ENCODE measurements at places on chromosomes 3 and 15.

DNA sequence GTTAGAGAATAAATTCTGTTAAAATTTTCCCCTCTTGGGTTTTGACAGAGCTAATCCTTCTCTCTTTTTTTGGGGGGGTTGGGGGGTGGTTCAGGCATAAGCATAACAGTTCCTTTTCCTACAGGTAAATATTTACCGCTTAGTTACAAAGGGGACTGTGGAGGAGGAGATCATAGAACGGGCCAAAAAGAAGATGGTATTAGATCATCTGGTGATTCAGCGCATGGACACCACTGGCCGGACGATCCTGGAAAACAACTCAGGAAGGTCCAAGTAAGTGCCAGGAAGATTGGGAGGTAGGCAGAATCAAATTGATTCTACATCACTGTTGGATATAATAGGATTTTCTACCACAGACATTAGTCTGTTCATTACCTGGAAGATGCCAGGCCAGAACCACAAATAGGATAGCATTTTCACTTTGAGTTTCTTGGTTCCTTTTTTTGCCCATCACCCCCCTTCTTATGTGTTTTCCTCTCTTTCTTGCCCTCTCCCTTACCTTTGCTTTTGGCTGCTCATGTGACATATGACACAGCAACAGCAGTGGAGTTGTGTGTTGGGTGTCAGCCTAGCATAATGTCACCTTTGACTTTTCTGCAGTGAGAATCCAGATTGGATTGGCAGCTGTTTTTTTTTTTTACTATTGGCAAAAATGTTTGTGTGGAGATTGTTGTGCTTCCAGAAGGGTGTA is 79.0 kb downstream of the CHD2 start:
- no peak for DNase-seq

DNA sequence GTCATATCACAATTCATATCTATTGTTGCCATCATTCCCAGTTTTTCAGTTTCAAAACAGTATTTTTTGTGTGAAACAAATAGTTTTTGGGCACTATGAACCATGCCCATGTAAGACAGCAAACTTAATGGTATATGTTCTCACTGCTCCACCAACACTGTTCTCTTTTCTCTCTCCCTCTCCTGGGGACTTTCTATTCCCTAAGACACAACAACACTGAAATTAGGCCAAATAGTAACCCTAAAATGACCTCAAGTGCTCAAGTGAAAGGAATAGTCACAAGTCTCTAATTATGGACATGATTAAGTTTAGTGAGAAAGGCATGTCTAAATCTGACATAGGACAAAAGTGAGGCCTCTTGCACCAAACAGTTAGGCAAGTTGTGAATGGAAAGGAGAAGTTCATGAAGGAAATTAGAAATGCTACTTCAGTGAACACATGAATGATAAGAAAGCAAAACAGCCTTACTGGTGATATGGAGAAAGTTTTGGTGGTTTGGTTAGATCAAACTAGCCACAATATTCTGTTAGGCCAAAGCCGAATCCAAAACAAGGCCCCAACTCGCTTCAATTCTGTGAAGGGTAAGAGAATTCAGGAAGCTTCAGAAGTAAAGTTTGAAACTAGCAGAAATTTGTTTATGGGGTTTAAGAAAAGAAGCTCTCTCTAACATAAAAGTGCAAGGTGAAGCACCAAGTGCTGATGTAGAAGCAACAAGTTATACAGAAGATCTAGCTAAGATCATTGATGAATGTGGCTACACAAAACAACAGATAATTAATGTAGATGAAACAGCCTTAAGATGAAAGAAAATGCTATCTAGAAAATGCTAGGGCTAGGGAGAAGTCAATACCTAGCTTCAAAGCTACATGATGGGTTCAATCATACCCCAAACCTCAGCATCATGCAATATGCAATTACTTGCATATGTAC is 104.2 kb downstream of the CBLB start:
- DNase-seq, result no peak

DNA sequence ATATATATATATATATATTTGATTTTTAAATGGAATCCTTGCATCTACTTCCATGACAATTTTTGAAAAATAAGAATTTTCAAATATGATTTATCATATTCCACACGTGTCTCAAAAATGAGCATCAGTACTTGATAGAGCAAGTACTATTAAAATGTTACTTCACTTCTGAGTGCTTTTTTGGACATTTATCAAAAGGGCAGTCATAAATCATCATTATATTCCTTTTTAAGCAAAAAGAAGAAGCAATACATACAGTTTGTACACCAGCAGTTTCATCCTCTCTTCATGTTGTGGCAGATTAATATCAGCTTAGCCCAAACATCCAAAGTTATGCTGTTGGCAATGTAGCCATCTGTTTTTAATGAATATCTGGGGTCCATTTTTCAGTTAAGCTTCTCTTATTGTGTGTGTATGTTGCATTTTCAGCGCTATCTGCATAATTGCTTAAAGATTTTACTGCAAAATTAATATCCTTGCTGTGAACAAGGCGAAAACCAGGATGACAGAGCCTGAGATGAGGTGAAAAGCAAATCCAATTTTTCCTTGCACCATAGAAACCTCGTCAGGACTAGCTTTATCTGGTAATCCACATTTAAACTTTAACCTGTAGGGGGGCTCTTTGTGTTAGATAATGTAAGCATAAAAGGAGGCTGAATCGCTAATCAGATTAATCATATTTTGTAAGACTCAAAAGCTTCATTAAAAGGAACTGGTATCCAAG is 604.9 kb upstream of the AGTR1 start:
- no peak for DNase-seq

GRCh38 chr15:91316126-91316525 is 216.1 kb downstream of the SV2B start:
- DNase-seq, result no peak

DNA sequence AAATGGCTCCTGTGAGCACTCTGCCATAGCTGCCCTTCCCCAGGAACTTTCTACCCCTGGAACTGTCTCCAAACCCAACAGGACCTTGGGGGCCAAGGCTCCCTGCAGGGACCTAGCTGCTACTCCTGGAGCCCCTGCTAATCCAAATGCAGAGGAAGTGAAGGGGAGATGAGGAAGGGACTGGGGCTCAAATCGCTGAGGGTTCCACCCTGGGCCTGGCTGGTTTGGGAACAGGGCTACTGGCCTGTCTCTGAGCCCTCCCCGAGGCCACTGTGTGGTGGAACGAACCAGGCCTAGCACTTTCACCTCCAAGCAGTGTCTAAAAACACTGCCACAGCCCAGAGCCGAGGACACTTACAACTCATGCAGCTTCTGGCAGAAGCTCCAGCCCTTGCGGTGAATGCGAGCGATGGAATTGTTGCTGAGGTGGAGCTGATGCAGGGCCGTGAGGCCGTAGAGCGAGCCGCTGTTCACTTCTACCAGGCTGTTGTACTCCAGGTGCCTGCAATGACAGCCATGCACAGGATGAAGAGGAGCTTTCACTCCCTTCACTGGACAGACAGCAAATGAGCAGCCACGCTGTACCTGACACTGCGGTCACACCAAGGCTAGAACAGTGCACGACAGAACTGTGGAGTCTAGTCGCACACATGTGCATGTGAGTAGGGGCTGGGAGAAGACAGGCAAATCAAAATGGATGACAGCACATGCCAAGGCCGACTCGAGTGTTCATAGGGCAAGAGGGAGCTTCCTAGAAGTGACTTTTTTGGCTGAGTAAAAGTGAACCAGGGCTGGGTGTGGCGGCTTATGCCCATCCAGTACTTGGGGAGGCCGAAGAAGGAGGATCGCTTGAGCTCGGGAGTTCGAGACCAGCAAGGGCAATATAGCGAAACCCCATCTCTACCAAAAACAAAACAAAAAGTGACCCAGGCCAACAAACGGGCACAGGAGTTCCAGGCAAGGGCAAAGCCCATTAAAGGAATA is 90.8 kb downstream of the LRIG1 start:
- no peak for DNase-seq

- DNase-seq, result no peak
Observed at GRCh38 chr3:108664266-108664665, 74.7 kb downstream of the DZIP3 start.

DNA sequence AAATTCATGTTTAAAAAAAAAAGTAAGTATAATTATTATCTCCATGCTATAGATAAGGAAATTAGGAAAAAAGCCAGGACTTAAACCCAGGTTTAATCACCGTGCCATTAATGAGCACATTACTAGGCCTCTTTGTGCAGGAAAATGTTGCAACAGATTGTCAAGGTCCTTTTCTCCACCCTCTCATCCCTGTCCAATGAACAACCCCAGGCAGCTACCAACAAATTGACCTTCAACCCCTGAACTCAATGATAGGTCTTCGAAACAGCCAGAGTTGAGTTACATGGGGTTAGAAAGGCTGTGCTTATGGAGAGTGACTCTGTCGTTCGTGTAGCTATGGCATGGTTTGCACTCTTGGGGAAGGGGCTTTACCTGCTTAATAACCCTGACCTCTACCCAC is 84.2 kb upstream of the CTNNB1 start:
- no peak for DNase-seq

GRCh38 chr15:33194704-33195670 is at the start of gene FMN1:
TSS of gene FMN1 (minus strand) at chr15:33194714. CDS start at chr15:33154914, 39,800 bp downstream.
- DNase-seq, result peak; percentile 88

GRCh38 chr15:75832114-75832513 is 11.1 kb upstream of the UBE2Q2 start:
- DNase-seq, result no peak

- no peak for DNase-seq
Observed at GRCh38 chr3:133692759-133693158, 31.0 kb upstream of the TOPBP1 start.

DNA sequence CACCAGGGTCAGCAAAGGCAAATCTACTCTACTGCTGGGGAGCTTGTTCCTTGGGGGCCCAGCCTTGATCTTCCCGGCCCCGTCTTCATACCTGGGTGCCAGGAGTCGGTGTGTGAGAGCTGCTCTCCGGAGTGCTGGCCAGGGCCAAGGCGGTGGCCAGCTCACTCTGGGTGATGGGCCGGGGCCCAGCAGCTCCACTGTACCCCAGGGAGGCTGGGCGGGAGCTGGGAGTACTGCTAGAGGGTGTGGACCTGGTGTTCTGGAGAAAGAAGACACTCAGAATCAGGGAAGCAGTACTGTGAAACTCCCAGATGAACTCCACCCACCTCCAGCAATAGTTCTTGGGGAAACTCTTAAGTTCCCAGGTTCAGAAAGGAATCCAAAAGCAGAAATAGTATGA is 11.9 kb downstream of the UBL7 start:
- no peak for DNase-seq

DNA sequence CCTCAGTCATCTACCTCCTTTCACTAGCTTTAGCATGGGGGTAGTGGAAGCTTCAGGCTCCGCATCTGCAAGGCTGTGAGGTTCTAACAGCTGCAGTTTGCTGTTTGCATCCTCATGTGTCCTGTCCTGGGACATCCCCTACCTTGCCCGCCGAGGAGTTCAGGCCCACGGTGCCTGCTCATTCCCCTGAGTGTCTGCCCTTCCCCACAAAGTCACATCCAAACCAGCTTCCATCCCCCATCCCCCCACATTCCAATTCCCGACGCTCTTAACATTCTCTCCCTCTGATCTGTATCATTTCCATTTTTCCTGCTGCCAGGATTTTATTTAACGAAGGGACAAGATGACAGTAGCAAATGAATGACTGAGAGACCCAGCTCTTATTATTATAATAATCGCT is 43.8 kb downstream of the HRH1 start:
- DNase-seq, result no peak

DNA sequence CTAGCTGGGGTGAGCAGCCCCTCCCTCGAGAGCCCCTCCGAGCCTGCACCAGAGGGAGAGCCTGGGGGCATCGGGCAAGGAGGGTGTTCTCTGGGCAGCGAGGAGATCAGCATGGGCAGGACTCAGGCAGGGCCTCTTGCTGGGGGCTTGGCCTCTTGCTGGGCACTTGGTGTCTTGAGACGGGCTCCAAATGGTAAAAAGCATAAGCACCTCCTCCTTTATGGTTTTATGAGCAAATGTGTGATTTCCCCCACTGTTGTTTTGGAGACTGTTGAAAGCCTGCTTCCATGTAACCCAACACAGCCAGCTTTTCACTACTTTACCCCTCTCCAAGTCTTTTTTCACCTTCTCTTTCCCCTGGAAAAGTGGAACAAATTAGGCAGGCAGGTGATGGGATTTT is 239.3 kb downstream of the TLE3 start:
- no peak for DNase-seq

GRCh38 chr3:141632779-141633374 is 105.2 kb upstream of the RNF7 start:
- no peak for DNase-seq

DNA sequence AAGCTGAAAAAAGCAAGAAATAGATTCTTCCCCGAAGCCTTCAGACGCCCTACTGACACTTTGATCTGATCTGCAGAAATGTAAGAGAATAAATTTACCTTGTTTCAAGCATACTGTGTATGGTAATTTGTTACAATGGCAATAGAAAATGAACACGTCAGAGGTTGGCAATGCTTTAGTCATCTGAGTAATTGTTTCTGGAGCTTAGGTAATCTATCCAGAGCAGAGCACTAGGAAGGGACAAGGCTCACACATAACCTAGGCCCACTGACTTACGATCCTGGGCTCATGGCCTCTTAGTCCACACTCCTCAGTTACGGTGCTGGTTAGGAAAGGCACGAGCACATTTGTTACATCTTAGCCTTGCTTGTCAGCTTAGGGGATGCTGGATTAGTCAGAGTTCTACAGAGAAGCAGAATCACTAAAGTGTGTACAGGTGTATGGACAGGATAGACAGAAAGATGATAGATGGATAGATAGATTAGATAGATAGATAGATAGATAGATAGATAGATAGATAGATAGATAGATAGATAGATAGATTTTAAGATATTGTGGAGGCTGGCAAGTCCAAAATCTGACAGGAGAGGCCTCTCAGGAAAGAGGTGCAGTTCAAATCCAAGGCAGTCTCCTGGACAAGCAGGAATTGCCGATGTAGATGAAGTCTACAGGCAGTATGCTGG is 46.8 kb upstream of the TBC1D23 start:
- no peak for DNase-seq

- DNase-seq, result no peak
Observed at GRCh38 chr15:77840991-77841775, 208.5 kb upstream of the LINGO1 start.

- no peak for DNase-seq
Observed at GRCh38 chr3:74273091-74273490, 341.4 kb downstream of the CNTN3 start.

DNA sequence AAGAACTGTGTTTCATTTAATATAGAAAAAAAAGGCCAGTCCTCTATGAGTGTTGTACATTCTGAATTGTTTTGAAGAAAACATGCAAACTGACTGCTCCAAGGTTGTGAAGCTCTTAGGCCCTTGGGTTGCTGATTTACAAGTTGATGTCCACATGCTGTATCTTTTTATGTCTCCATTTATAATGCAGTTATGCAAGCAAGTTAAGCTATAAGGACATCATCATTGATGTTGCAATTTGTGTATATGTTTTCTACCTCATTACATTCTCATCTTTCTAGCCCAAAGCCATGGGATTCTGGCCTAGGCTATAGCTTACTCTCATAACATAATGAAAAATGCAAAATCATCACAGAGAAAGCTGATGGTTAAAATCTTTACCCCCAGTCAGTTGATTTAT is 245.7 kb upstream of the AGTR1 start:
- DNase-seq, result no peak

GRCh38 chr3:52790337-52790736 is 4.3 kb upstream of the ITIH3 start:
- DNase-seq, result no peak

- no peak for DNase-seq
Observed at GRCh38 chr3:43885908-43886618, 195.3 kb downstream of the ABHD5 start.

Measured in stimulated activated CD4-positive, alpha-beta T cell treated with anti-CD3 and anti-CD28 coated beads, Interleukin-15, amount 100 ng/mL, for 1 hour (primary cell).